Aorta (tissue), 5 donors: ENCODE measurements at places on chromosomes 1 and 21. TPM values are rescaled to one million over a fixed set of nuclear protein-coding genes. Genes with fewer than 3 reads are reported as not detected.

GRCh38 chr1:109539676-109540075 is at the start of gene GPR61:
GPR61 (plus strand) TSS chr1:109539872; CDS start chr1:109543023, 3,151 bp downstream.
- no peak for DNase-seq

GRCh38 chr1:194309697-194310096 is 1123.3 kb upstream of the B3GALT2 start:
- DNase-seq = no peak

The KISS1 gene
- not detected for total RNA-seq

The LAPTM5 gene
- total RNA-seq = 116 TPM

GRCh38 chr1:165369255-165369848 is 12.8 kb upstream of the LMX1A start:
- no peak for DNase-seq
